ENCODE measurements at places on chromosomes 16 and 17. TPM values are rescaled to one million over a fixed set of nuclear protein-coding genes. Genes with fewer than 3 reads are reported as not detected.
A peak's percentile ranks its signal among the peaks of the same experiment; 100 is the strongest.

GRCh38 chr17:38867179-38867967 lies 2.5 kb upstream of the LASP1 start:
- peak; percentile 75 for DNase-seq

DNA sequence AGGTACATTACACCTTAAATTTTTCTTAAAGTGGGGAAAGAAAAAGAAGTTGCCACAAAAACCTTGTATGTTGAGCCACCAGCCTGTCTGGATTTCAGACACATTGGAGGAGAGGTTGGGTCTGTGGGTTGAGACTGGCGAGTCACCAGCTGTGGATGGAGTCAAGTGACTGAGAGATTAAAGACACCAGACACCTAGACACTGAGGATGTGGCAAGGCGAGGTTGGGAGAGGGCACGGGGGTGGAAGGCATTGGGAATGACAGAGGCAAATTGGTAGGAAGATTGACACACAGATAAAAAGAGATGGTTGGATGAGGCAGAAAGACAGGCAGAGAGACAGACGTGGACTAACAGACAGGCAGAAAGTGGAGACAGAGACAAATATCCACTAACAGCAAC lies 49.6 kb downstream of the KCNJ12 start:
- peak; percentile 50 for DNase-seq

DNA sequence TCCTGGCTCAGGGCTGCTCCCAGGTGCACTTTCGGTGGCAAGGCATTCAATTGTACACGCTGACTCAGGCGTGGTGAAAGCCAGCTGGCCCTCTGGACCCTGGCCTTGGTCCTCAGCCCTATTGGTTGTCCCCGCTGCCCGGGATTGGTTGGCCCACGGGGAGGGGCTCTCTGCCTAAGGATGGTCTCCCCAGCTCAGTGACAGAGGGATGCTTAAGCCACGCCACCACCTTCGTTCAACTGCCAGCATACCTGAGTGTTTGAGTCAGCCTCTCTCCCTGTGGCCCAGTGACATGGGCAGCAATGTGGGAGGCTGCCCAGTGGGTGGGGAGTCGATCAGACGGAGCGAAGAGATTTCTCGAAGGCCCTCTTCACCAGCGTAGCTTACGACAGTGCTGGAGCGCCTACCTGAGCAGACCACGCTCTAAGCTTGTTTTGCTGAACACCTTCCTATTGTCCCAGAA lies 30.3 kb downstream of the IRF8 start:
- DNase-seq: no peak

C16orf92 gene
- polyA plus RNA-seq: not detected

G6PC1 gene
- not detected for polyA plus RNA-seq

ACSM2A gene
- polyA plus RNA-seq: not detected

All from GM23248 (cell line).